Activated CD4-positive, alpha-beta T cell treated with anti-CD3 and anti-CD28 coated beads for 24 hours (primary cell): ENCODE measurements at places on chromosomes 2 and 18.

DNA sequence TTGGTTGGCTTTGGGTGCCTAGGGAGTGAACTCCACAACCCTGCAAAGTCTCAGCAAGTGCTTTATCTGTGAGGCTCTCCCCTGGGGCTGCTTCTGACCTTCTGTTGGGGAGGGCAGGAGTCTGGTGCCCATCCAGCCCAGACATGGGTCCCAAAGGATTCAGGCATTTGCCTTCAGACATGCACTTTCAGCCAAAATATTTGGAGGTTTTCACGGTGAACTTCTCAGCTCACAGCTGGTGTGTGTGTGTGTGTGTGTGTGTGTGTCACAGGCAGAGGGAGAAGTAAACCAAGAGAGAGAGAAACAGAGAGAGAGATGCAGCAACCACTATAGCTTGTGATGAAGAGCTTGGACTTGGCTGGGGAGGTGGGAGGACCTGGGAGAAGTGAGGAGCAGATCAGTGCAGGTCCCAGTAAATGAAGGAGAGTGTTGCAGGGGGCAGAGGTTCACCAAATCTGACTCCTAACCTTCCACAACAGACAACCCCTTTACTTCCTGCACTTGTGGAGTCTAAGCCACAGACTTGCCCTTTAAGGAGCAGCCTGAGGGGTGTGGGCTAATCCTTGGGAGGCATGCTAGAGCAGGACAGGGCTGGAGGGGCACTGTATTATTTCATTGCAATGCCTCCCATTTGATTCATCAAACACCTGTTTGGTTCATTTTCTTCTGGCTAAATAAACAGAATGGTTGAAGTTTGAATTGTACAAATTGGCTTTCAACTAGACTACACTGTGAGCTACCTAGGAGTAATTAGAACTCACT, 14.1 kb downstream of the SLC9A4 start:
- DNase-seq = no peak

DNA sequence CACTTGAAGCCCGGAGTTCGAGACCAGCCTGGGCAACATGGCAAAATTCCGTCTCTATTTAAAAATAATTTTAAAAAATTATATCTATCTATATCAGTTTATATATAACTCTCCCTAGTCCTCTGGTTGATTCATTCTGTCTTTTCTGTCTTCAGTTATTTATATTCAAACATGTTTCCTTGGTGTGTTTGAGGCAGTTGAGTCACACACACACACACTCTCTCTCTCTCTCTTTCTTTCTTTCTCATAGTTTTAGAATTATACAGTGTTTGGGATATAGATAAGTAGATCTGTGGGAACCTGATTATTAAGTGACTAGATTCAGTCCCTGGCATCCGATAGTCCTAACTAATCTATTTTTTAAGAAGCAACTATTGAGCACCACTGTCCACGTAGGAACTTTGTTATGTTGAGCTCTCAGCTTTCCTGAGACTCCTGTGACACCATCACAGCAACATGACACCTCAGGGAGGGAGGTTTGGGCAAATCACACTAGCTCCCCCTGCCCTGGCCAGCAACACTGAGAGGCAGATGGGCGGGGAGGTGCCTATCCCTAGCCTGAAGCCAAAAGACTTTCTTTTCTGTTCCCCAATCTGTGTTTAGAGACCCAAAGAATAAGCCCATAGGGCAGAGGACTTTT, 482.7 kb downstream of the DLGAP1 start:
- no peak for DNase-seq

GRCh38 chr2:212791569-212791968, 253.0 kb upstream of the ERBB4 start:
- no peak for DNase-seq

GRCh38 chr2:236774171-236774570, 204.5 kb downstream of the ACKR3 start:
- DNase-seq = no peak

DNA sequence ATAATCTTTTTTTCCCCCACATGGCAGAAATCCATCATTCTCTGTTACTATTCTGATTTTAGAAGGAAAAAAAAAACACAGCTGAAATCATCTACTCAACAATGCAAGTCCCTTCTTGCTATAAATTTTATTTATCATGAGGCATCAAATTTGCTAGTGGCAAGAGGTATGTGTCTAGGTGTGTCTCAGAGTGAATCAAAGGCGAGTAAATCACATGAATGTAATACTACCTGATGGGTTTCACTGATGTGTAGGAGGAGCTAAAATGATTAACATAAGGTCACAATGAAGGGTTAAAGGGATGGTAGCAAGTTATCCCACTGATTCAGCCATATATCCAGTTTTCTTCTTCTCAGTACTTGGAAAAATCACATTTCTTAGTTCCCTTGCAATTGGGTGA, 24.5 kb upstream of the PELI1 start:
- DNase-seq = no peak

DNA sequence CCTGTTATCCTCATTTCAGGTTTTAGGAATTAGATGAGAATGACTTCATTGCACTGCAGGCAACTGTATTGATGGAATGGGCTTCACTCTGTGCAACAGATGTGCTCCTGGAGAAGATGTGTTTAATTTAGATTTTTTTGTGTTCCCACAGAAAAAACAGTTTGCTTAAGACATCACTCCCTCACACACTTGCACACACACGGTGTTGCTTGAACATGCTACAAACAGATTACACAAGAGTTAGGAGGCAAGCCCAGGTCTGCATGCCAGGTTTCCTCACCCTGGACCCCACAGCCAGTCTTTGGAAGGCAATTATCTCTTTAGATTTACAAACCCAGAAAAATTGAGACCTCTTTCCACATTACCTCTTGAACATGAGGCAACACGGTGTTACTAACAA, 93.7 kb upstream of the KLHL29 start:
- DNase-seq = no peak

DNA sequence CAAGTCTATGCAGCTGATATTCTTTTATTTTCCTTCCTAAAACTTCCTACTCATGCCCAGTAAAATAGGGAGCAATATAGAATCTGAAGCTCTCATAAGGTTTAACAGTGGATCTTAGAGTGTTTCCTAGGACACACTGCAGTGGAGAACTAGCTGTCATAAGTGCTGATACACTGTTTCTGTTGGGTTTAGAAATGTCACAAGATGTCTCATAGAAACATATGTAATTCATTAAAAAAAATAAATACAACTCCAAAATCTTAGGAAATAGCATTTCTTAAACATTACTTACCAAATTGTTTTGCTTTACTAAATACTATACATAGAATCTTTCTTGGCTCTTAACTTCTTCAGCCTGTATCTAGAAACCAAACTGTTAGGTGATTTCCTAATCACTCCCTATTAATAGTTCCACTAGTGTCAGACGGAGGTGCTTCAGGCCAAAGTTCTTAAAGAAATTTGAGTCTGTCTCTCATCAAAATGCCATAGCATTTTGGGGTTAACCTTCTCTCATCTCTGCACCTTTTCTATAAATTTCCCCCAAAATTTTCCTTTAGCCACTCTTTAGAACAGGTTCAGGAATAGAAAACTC, 93.7 kb downstream of the CERKL start:
- no peak for DNase-seq

GRCh38 chr18:58784601-58785137, 80.0 kb upstream of the ZNF532 start:
- DNase-seq = no peak

GRCh38 chr2:8452979-8453903, 228.6 kb upstream of the ID2 start:
- DNase-seq = no peak

DNA sequence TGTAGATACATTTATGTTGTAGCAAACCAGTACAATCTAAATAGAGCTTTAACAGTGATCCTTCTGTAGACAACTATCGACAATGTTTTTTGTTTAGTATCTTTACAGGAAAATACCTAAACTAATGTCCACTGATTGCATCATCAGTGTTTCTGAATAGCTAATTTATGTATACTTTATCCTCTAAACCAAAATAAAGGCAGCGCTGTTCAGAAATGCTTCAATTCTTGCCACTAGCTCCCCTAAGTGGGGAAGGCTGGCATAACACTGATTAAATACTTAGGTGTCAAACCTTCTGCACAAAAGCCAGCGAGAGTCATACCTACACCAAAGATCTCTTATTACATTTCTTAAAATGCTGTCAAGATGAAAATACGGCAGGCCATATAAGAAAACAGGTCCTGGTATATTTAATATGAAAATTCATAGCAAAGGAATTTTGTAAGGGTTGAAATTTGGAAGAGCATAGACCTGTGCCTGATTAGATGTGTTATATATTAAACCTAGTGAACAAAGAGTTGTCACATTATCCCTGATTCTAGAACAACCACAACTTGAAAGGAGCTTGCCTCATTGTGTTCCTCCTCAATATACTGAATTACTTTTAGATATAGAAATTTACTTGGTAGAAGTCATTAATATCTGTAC, 1693.4 kb upstream of the SLC39A10 start:
- no peak for DNase-seq

DNA sequence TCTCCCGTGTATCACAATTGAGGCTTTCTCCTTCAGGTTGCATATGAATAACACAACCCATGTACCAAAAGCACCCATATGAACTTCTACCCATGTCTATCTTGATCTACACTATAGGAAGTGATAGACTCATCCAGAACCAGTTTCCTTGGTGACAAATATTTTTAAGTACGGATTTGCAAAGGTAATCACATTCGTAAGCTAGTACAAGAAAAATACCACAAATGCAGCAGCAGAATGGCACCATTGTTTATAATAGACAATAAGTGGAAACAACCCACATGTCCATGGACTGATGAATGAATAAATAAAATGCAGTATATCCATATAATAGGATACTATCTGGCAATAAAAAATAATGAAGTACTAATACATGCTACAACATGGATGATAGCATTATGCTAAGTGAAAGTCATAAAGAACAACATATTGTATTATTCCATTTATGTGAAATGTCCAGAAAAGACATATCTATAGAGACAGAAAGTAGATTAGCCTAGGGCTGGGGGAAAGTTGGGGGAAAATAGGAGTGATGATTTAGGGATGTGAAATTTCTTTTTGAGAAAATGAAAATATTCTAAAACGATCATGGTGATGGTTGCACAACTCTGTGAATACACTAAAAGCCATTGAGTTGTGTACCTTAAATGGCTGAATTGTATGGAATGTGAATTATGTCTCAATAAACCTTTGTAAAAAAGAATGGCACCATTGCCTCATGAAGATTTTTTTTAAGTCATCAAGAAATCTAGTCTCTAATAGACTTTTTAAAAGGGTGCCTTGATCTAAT, 3.4 kb upstream of the CCDC88A start:
- no peak for DNase-seq

- no peak for DNase-seq
Observed at GRCh38 chr2:33665039-33665438, 65.9 kb upstream of the FAM98A start.

DNA sequence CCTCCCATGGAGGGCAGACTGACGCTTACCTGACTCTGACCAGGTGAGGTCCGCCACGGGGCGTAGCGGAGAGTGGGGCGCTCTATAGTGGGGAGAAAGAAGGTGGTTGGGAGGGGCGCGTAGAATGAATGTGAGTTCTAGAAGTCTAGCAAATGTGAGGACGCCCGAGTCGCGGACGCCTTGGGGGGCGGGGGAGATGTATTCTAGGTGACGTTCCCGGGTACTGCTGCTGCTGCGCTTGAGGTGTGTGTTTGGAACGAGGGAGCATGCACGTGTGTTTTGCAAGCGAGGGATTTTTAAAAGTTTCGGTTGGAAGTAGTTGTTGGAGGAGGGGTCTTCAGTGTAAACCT, 758 bp downstream of the RIF1 start:
- DNase-seq = peak; percentile 25

GRCh38 chr2:64605026-64605471, 48.7 kb downstream of the SERTAD2 start:
- no peak for DNase-seq

DNA sequence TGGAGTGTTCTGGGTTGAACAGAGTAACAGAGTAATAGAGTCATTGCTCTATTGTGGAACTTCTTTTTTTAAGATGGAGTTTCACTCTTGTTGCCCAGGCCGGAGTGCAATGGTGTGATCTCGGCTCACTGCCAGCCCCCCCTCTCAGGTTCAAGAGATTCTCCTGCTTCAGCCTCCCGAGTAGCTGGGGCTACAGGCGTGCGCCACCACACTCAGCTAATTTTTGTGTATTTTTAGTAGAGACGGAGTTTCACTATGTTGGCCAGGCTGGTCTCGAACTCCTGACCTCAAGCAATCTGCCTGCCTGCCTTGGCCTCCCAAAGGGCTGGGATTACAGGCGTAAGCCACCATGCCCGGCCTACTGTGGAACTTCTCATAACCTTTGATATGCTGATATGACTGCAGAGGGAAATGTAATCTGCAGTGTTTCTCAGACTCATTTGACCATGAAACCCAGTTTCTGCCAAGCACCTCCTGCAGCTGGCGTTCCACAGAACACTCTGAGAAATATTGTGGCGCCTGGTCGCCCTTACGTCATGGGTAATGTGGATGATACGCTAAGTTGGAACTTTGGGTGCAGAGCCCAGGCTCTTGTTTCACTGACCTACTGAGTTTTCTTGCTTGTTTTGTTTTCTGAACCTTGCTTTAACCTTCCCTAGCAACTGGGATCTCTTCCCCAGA, 213.8 kb downstream of the BCL2 start:
- no peak for DNase-seq

GRCh38 chr2:203328760-203329540, 756 bp downstream of the ABI2 start:
- peak; percentile 41 for DNase-seq

- DNase-seq = no peak
Observed at GRCh38 chr2:234863043-234863934, 88.5 kb upstream of the SH3BP4 start.

GRCh38 chr2:151881342-151881741, 53.1 kb upstream of the ARL5A start:
- DNase-seq = no peak

GRCh38 chr2:47641366-47641765, 141.6 kb upstream of the MSH6 start:
- DNase-seq = no peak

- DNase-seq = no peak
Observed at GRCh38 chr2:136221026-136221425, 103.1 kb upstream of the CXCR4 start.

DNA sequence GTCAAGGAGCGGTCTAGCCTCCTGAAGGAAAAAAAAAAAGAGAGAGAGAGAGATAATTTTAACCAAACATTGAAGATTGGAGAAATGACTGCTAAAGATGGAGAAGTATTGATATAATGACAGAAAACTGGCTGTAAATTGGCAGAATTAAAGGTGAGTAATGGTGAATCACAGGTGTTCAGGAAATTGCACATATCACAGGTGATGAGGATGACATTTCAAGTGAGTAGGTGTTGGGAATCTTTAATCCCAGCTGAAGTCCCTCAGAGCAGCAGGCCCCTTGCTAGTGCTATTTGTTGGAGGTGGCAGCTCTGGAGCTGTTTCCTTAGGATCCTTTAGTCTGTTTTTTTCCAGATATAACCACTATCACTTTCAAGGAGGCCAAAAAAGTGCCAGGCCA, 678.4 kb upstream of the VRK2 start:
- no peak for DNase-seq

- no peak for DNase-seq
Observed at GRCh38 chr2:156670104-156670503, 233.9 kb downstream of the GPD2 start.

GRCh38 chr2:103809415-103809814, 1044.5 kb upstream of the POU3F3 start:
- DNase-seq = no peak
